ENCODE measurements at places on chromosomes 4 and X. TPM values are rescaled to one million over a fixed set of nuclear protein-coding genes. Genes with fewer than 3 reads are reported as not detected.

DNA sequence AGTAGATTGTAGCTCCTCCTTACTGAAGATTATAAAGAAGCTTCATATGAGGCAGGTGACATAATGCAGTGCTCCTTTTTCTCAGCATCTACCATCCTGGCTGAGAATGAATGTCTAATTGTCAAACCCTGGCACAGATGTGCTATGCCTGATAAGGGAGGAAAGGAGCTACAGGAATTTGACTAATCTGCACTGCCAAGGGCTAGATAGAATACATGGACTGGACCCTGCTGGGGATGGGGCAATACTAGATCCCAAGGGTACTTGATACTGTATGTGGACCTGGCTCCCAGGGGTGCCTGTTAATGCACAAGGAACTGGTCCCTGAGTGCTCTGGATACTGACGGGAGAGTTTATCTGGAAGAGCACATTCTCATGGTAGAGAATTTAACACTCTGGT lies 362.2 kb upstream of the EMCN start:
- H3K4me3 ChIP-seq, result no peak overlapping the region
- DNase-seq, result no peak
- H3K27me3 ChIP-seq, result peaks cover 3% of the 10 kb centered on the region

- no peaks in the 10 kb centered on the region for H3K36me3 ChIP-seq
- H3K27me3 ChIP-seq, result no peaks in the 10 kb centered on the region
These were observed 96.8 kb downstream of the PJA1 start for GRCh38 chrX:69068301-69069085.

DNA sequence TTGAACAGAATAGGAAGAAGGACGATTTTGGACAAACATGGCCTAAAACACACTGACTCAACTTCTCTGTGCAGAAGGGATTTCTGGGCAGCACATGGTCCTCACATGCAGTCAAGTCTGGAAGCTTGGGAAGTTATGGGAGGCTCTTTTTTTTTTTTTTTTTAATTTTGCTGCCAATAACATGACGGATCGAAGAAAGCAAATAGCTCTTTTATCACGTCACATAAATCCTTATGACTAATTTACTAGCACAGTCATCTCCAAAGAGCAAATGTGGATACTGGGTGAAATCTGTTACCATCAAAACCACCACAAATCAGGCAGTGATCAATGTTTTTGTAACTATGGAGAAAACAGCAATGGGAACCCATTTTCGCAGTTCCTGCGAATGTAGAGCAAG lies 193.3 kb upstream of the FAM9B start:
- no peaks in the 10 kb centered on the region for H3K36me3 ChIP-seq
- DNase-seq, result no peak
- H3K4me3 ChIP-seq, result no peak overlapping the region
- peaks cover 14% of the 10 kb centered on the region for H3K4me1 ChIP-seq
- no peak overlapping the region for H3K27ac ChIP-seq
- no peaks in the 10 kb centered on the region for H3K27me3 ChIP-seq

VEGFC gene
- not detected for total RNA-seq

Data from activated CD4-positive, alpha-beta memory T cell treated with anti-CD3 and anti-CD28 coated beads, Interleukin-2, amount 10 ng/mL, durations not matched to agents 7 days and 5 days (primary cell).